ENCODE measurements at places on chromosomes 1 and 21. TPM values are rescaled to one million over a fixed set of nuclear protein-coding genes. Genes with fewer than 3 reads are reported as not detected.

DNA sequence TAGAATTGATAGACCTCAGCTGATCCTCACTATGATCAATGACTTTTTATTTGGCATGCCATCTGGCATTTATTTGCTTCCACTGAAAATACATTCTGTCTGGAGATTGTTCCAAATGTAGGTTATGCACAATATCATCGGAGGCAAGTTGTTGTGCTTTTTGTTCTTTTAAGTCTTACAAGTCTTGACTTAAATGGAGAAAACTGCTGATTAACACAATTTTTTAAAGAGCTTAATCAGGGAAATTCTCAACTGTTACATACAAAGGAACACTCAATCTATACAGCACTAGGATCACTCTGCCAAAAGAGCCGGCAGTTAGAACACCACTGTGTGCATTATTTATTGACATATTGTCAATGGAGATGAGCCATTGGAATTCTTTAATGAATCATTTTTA lies 19.2 kb downstream of the CYYR1 start:
- DNase-seq, result no peak

The LAMB3 gene
- 0.76 TPM for polyA plus RNA-seq

GRCh38 chr21:32930673-32931072 lies 95.1 kb upstream of the OLIG2 start:
- no peak for DNase-seq

GRCh38 chr1:201051399-201051798 lies 27.9 kb upstream of the KIF21B start:
- no peak for DNase-seq

The CD1B gene
- polyA plus RNA-seq, result not detected

GRCh38 chr1:25338986-25339385 lies 852 bp downstream of the TMEM50A start:
- no peak for DNase-seq

The LRRC38 gene
- not detected for polyA plus RNA-seq

Measured in right renal cortex interstitium (tissue), 3 donors.